Hematopoietic multipotent progenitor cell treated with erythropoietin and hydrocortisone succinate and interleukin-3 and kit ligand, for 17 days (in vitro differentiated cells): ENCODE measurements at places on chromosomes 2 and 18.

DNA sequence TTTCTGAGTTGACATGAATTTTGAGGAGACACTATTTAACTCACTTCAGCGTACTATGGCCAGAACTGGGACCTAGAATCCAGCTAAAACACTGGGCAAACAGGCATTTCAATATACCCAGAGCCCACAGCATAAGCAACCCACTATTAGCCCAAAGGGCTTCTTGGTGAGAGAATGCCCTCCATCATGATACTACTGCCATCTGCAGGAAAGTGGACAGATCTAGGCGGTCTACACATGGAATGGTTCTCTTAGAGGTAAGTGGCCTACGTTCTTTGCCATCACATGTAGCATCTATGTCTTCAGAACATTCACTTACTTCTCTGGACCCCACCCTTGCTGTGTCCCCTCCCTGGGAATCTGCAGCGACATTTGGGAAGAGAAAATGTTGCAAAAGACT lies 181.3 kb upstream of the LINC00305 start:
- no peak for DNase-seq

DNA sequence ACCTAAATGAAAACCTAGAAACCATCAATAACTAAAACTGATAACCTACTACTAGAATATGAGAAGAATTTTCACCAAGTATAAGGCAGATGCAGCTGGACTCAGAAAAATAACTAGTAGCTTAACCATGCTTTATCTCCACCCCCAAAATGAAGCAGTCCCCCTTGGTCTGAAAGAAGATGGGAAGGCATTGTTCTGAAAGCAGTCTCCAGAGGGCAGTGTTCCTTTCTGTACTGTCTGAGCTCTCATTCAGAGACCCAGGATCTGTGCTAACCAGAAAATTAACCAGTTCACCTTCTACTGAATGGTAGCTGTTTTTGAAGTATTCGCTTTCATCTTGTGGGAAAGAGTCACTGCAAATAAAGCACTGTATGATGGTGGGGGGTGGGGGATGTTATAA lies 273.0 kb downstream of the PDE11A start:
- no peak for DNase-seq

GRCh38 chr18:63831080-63831788 lies 56.0 kb downstream of the SERPINB7 start:
- DNase-seq, result no peak

GRCh38 chr2:57885742-57886141 lies 160.9 kb upstream of the VRK2 start:
- DNase-seq, result no peak

DNA sequence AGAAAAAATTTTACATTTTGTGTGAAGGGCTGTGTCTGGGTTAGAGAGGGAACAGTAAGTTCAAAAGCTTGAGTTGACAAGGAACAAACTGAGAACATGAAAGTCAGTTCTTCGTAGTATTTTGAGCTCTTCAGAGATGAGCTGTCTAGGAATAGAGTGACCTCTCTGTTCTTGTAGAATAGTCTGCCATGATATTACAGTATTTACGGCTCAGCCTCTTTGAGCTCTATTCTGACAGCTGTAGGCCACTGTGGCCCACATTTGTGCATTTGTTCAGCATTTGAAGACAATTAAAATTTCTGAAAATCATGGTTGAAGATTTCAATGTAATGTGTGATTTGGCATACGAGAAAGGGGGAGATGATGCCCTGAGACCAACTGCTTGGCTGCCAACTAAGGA lies 172.8 kb downstream of the MGAT5 start:
- DNase-seq, result no peak

- no peak for DNase-seq
Observed at GRCh38 chr18:35862119-35862640, 110.3 kb upstream of the RMP24 start.

DNA sequence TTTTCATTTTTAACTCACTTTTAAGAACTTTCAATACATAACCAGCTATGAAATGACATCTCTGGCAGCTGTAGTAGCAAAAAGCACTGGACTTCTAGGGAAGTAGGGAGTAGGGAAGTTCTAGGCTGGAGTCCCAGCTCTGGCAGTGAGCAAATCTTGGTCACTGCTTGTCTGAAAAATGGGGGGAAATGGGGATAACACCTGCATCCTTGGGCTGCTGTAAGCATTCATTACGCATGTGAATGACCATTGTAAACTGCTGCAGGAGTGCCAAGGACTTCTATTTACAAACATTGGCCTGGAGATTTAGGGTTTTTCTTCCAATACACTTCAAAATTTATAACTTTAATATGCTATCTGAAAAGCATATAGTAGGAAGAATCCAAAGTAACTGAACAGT lies 972 bp upstream of the MPP4 start:
- no peak for DNase-seq

- DNase-seq, result no peak
Observed at GRCh38 chr18:23094411-23095190, 40.7 kb upstream of the CABLES1 start.

- DNase-seq, result no peak
Observed at GRCh38 chr2:25178976-25179375, 10.6 kb upstream of the POMC start.

- no peak for DNase-seq
Observed at GRCh38 chr2:205849136-205849535, 166.8 kb downstream of the NRP2 start.

GRCh38 chr2:215728504-215729065 lies 284.8 kb downstream of the MREG start:
- no peak for DNase-seq

GRCh38 chr2:46097714-46098480 lies 199.3 kb upstream of the EPAS1 start:
- no peak for DNase-seq

DNA sequence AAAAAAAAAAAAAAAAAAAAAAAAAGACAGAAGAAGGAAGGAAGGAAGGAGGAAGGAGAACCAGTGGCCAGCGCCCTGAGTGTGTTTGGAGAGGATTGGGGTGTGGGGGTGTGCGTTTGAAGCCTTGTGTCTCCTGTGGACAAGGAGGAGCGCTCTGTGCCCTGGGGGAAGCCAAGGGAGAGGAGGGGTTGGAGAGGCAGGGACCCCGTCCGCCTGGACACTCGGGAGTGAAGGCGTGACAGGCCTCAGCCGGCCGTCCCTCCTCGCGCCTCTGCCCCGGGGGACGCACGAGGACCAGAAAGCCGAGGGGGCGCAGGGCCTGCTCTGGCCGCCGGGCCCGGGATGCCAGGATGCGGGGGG lies 44.9 kb downstream of the SERTAD2 start:
- DNase-seq, result no peak

DNA sequence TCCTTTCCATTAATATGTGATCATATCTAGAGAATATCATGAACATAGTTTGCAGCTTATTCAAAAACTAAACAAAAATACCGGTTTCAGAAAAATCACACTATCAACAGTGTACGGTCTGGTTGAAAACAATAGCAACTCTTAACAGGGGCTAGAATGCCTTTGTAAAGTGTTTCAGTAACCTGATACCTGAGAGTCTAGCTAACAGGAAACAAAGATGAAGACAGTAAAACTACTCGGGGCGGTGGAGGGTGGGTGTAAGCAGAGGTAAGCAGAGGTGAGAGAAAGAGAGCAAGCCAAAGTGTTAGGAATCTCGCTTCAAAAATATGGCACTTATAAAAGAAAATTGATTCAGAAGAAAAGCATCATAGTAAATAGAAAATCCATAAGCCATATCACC lies 109.0 kb upstream of the RGPD4 start:
- no peak for DNase-seq

DNA sequence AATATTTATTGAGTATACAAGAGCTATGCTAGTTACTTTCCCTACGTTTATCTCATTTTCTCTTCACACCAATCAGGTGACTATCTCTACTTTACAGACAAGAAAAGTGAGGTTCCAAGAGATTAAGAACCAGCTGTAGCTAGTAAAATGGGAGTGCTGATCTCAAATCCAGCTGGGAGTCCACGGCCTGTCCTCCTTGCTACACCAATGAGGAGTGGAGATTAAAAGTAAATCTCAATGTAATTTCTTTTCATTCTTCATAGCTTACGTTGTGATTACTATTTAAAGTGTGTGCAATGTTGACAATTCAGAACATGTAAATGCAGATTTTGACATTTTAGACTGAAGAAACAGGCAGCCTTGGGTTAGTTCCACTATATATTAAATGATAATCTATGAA lies 53.9 kb upstream of the NRP2 start:
- DNase-seq, result no peak

DNA sequence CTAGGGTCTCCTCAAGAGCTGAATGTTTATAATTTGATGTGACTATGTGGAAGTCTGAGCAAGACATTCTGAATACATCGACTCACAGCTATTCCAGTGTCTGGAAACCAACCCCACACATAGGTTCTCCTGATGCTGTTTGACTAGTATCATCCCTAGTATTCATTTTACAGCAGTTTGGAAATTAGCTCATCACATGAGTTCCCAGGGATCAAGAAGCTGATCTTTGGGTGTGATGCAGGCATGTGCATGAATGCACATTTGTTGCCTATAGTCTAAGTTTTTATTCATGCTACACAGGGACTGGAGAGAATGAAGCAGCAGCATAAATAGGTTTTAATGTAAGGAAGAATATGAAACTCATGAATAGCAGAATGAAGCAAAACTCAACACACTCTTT lies 284.3 kb upstream of the SPRED2 start:
- no peak for DNase-seq

DNA sequence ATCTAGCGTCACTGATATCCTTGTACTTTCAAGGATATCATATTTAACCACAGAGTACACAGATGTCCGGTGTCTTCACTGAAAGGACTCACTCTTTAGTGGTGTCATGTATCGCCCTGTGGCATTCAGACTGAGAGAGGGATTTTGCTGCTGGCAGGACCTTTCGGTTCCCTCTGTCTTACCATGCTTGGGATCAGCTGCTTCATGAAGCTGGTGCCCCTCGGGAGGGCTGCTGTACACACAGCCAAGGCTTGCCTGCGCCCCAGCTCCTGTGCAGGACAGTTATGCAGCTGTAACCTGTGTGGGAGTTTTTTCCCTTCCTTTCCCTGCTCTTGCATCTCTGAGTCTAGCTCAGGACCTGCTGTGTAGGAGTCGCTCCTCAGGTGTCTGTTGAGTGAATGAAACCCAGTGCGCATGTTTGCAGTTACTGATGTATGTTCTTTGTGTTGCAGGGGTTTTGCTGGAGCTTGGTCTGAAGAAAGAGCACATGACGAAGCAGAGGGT lies 64.4 kb downstream of the GREB1 start:
- DNase-seq, result no peak

DNA sequence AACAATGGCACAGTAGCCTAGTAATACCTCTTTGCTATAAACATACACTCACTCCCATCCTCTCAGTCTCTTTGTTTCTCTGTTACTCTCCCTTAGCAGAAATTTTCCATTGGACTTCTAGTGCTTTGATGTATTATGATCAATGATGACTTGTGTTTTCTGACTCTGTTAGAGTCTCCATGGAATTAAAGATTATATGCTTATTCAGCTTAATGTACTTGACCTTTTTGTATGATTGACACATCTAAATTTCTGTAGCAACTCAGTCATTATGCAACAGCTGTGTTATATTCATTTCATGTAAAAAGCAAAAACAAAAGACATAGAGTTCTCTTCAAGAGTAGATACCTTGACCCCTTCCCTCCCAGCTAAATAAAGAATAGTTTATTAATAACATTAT lies 173.8 kb downstream of the SLC4A10 start:
- no peak for DNase-seq

- no peak for DNase-seq
Observed at GRCh38 chr2:129812071-129812470, 167.4 kb upstream of the RAB6C start.

DNA sequence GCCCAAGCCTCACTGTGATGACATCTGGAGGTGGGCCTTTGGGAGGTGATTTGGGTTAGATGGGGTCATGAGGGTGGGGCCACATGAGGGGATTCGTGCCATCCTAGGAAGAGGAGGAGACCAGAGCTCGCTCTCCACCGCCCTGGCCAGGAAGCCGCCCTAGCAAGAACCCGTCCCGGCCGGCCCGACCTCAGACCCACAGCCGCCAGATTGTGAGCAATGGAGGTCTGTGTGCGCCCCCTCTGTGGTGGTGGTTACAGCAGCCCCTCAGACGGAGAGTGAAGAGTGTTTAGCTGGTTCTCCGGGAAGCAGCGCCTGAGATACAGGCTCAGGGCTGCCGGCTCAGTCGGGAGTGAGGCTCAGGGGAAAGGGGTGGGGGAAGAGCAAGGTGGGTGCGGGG lies 83.3 kb downstream of the RTP5 start:
- no peak for DNase-seq

DNA sequence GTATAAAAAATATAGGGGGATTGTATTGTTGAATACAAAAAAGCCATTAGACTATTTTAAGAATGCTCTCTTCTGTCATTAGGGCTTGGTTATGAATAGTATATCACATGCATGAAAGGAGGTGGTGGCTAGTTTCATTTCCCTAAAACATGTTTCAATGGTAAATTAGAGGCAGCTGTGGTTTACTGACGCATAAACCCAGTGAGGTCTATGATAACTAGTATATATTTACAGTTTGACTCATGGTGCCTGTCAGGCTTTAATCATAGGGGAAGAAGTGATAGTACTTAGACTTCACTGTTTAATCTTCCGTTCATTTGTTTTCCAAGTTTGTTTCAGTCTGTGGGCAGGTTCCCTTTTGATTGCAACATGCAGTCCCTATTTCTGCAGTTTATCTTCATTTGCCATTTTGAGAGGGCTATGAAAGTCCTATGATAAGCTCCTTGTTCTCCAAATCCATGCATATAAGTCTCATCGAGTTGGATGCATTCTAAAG lies 55.1 kb upstream of the MAP4K3 start:
- DNase-seq, result no peak

GRCh38 chr18:11050966-11051365 lies 98.4 kb downstream of the PIEZO2 start:
- DNase-seq, result no peak

- no peak for DNase-seq
Observed at GRCh38 chr18:61982475-61982874, 89.7 kb upstream of the RNF152 start.

DNA sequence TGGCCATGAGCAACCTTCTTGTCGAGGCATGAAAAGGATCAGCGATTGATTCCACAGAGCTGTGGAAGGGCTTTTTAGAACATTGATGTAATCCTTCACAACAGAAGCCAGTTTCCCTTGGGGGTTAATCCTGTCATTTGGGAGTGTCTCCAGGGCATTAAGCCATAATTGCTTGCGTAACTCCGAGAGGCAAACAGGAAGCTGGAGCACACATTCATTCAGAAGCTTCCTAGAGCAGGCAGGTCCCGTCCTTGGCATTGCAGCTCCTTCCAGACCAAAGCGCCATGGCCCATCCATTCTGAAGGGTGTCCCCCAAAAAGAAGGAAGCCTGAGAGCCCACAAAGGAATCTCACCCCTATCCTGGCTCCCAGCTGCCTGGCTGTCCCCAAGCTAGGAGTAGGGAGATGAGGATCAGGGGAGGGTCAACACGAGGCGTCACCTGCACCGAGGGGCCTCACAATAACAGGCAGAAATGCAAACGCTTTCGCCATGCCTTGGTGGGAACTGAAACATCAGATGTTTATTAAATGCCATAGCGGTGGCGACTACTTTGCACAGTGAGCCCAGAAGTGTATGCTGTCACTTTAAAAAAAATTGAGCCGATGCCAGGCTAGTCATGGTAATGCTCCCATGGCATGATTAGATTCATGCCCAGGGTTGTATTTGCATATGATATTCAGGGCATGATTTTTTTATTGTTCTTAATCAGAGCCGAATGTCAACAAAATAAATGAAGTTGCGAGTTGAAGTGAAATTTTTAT lies 339.4 kb downstream of the BCL11A start:
- no peak for DNase-seq

- DNase-seq, result no peak
Observed at GRCh38 chr2:228352048-228352447, 170.6 kb upstream of the SPHKAP start.
